CD14-positive monocyte (primary cell): ENCODE measurements at places on chromosomes 1 and 21.

- no peak for DNase-seq
These were observed 34.0 kb upstream of the RUNX3 start for GRCh38 chr1:24963943-24964693.

DNA sequence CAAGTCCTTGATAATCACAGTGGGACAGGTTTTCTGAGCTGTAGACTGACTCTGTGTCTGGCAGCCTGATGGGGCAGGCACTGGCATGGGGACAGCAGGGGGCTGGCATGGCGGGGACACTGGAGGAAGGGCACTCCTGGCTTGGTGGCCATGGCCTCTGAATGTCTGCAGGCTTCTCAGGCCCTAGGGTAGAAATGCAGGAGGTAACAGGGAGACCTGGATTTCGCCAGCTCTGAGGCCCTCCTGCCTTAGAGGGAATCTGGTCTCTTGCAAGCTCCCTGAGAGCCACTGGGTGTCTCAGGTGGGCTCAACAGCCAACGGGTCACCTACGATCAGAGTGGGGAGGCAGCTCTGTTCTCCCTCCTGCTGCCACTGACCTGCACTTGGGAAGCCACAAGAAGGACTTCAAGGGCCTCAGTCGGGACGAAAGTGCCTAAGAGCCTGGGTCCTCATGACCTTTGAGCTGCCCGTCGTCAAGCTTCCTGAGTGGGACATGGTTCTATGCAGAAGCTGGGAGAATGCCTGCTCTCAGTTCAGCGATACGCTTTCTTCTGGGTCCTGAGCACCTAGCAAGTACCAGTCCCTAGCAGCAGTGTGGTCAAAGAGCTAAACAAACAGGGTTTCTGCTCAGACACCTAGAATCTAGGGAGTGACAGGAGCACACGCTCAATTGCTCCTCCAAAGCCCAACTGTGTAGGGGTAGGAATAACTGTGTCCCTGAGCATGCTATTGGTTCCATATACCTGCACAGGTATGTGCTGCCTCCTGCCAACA, 569.0 kb downstream of the PTPRU start:
- DNase-seq = no peak

- no peak for DNase-seq
These were observed 329.2 kb downstream of the TGFB2 start for GRCh38 chr1:218674280-218674773.

DNA sequence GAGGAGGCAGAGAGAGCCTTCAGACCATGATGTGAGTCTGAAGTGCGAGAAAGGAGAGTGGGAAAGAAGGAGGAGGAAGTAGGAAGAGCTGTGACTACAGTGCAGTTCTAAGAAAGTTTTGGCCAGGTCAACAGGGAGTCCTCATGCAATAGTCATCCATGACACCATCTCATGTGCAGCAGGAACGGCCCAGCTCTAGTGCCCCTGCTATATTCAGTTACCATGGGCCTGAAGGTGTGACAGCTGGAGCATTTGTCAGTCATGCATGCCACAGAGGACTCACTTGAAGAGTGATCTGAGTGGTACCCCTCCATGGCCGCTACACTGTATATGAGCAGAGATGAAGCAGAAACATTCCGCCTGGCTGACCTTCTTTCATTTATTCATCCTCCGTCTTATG, 77.9 kb downstream of the OMA1 start:
- no peak for DNase-seq

GRCh38 chr1:215748431-215748830, 181.3 kb downstream of the KCTD3 start:
- no peak for DNase-seq
